Memory B cell (primary cell): ENCODE measurements at places on chromosomes 1 and 21.

DNA sequence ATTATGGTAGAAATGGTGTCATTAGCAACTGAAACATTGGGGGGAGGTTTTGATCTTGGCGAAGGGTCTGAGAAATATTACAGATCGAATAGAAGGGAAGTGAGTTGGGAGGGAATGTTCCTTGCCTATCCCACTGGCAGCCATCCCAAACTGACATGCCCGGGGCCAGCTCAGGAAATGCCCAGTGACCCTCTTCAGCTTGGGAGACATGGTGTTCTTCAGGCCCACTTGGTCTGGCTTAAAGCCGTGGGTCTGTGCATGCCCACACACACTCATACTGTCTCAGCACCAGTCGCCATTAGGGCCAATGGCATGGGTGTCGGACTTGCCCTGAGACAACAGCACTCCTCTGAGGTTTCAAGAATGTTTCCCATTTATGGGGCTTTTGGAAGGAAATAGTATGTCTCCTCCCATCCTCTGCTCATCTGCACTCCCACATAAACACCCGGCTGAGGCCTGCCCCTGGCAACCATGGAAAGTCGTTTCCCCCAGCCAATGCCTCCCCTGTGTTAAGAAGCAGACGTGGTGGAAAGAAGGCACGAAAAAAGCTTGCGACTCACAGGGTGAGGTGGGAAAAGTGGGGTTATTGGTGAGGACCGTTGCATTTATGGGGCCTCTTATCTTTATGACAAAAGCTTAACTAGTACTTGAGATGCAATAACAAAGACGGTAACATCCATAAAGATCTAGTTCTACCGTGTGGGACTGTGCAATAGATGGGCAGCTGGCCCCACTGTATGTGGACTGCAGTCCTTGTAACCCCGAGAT is 2.0 kb downstream of the RNF186 start:
- no peak for DNase-seq

- DNase-seq: no peak
Measured at GRCh38 chr21:32748529-32748928, 20.7 kb upstream of the SYNJ1 start.

- DNase-seq: no peak
Measured at GRCh38 chr1:65146908-65147423, 1.0 kb upstream of the AK4 start.

DNA sequence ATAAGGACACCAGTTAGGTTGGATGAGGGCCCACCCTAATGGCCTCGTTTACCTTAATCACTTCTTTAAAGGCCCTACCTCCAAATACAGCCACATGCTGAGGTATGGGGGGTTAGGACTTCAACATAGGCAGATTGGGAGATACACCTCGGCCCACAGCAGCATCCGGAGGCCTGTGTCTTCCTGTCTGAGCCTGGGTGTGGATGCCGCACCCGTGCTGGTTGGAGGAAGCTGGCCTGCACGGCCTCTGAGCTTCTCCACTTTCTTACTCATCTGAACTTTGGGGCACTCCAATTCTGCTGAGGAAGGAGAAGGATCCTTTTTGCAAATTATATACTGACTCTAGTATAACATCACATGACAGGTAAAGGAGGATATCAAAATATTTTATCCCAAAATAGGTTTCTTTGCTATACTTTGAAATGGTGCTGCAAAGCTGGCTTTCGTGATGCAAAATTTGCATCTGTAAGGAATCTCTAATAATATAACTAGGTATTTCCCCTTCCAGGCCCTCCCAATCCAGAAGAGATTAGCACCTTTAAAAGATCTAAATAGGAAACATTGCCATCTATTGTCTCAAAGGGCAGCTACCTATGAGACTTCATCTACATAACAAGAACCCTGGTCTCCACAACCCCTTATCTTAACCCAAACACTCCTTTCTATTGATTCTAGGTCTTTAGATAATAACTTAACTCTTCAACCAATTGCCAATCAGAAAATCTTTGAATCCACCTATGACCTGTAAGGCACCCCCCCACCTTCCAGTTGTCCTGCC is 247.6 kb downstream of the KCNJ6 start:
- DNase-seq: no peak

DNA sequence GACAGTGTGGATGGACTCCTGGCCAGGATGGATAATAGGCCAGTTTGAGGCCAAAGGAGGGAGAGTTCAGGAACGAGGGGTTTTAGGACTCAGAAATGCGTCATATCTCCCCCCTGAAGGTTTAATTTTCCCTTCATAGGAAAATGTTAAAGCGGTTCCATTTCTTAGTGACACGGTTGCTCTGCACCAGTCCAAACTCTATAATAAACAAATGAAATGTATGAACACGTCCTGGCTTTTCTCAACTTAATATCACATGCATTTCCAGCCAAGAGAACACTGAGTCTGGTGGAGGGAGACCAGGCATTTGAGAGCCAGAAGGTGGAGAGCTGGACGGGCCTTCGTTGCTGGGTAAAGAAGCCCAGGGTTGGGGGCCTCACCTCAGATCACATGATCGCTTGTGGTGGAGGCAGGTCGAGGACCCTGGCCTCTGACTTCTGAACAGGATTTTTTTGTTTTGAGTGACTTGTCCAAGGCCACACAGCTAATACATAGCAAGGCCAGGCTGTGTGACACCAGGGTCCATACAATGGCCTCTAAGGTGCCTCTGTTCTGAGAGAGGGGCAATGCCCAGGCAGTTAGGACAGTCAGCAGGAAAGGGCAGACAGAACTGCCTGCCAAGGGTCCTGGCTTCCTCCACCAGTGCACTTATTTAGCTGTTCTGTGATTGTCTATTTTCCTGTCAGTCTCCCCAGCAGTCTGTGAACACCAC is 11.4 kb downstream of the SLC1A7 start:
- DNase-seq: no peak

DNA sequence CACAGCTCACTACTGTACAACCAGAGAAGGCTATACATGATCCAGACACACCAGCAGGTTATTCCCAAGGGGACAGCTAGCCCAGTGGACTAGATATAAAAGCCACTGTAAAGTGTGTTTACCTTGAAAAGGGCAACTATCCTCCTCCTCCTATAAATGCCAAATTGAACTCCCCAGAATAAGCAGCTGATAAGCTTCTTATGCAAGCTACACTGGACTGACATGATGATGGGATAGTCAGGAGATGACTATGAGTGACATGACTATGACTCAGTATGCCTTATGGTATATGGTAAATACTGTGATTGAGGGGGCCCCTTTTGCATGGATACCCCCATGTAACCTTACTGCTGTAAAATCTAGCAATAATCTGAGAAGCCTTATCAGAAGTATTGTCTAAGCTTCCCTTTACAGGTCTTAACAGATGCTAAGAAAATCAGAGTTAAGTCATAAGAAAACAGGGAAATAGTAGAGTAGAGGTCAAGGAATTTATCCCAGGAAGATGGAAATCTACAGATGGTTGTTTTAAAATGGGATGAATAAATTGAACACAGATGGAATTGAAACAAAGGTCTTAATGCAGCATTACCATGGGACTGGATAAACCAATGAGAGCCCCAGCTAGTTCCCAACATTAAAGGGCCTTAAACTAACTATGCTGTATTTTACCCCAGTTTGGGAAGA is 55.8 kb downstream of the TRIM33 start:
- no peak for DNase-seq

DNA sequence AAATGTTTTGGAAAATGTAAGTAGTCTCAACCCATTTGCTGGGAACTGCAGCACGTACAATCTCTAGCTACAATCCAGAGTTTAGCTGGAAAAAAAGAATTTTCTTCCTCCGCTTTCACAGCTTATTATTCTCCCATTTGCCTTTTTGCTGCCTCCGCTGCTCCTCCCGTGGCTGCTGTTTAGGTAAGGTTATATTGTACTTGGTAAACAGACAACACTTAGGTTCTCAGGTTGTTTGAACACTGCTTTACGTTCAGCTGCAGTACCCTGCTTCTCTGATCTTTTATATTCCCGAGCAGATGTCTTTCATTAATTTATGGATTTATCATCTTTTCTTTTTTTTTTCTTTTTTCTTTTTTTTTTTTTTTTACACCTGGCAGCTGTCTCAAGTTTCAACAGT is 14.3 kb downstream of the PROX1 start:
- DNase-seq: no peak

DNA sequence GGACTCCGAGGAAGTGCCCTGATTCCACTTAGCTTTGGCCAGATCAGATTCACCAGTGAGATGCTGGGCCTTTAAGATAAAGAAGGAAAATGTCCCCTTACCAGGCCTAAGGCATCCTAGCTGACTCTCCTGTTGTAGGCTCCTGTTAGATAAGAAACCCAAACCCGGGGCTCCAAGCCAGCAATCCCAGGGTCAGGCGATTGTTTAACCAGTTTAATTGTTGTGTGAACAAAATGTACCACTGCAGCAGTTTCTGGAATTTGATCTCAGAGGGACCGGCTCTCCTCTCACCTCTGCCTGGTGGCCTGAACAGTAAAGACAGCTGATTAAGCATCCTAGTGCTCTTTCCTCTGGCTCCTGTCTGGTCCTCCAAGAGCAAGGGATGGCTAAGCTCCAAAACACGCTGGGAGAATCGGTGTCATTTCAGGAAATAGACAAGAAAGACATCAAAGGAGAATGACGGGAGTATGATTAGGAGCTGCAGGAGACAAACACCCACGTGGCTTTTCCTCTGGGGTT is 9.3 kb upstream of the KLHDC8A start:
- DNase-seq: no peak

DNA sequence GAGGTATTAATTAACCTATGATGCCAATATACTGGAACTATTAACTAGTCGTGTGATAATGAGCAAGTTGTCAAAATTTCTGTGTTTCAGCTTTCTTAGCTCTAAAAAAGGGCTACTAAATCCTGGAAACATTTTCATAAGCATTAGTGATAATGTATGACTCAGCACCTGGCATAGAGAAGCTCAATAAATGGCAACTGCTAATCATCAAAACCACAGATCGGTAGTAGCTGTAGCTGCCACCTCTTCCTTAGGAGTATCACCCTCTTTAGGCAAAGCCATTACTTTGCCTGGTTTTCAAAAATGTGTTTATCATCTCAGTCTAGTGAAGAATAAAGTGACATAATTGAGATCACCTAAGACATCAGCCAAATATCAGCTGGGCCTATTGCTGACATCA is 75.5 kb downstream of the TPR start:
- no peak for DNase-seq

- no peak for DNase-seq
Measured at GRCh38 chr1:196970182-196970581, 7.2 kb upstream of the CFHR5 start.

DNA sequence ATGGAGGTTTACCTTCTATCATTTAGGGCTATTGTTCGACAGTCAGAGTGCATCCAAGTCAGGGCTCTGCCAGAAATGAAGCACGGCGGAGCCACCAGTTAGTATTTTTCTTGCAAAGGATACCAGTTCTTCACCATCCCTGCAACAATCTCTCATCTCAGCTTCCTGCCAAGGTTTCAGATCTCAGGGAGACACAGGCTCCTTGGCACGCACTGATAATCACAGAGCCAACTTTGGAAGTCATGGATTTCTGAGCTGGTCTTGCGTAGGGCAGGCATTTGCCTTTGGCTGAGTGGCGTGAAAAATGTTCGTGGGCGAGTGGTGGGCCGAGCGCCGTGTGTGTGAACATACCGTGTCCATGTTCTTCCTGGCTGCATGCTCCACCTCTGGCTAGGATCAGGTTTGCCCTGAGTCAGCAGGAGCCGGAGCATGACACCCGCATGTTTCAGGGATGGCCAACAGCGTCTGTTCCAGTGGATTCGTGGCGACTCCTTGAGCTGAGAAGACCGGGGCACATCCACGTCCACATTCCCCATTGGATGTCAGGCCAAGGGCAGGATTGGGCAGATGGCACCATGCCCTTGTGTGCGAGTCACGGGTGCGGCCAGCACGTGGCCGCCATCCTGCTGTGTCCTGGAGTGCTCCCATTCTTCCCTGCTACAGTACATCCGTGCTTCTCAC is 118.5 kb upstream of the C1orf174 start:
- DNase-seq: peak; percentile 7

GRCh38 chr21:42974832-42975820 is 764 bp downstream of the PKNOX1 start:
- peak; percentile 26 for DNase-seq

GRCh38 chr1:234694661-234695060 is 84.7 kb upstream of the IRF2BP2 start:
- DNase-seq: no peak

GRCh38 chr1:210081494-210081893 is 143.5 kb downstream of the SYT14 start:
- DNase-seq: no peak

DNA sequence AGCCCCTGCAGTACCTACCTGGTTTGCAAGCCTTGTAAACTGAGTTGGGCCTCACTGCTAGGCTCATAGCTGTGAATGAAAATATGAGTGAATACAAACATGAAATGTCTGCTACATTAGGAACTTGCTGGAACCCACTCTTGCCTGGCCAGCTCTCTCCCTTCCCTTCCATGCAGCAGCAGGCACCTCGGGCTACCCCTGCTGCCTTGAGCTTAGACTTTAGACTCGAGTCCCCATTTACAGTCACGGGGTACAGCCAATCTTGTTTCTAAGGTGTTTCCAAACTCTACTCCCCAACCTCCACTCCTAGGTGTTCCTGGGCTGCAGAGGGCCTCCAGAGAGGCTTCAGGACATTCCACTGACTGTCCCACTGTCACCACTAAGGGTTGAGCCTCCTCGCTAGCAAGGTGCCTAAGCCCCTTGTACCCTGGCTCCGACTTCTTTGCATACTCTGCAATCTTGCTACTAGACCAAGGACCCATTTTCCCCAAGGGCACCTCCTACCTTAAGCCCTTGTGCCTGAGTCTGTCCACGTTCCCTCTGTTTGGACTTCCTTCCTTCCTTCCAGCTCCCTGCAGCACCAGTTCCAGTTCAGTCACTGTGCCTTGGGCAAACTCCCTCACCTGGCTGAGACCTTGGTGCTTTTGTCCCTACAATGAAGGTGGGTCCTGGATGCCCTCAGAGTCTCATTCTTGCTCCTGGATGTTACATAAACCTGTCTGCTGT is 36.9 kb downstream of the CDK18 start:
- no peak for DNase-seq

GRCh38 chr1:119225831-119226230 is 85.4 kb upstream of the WARS2 start:
- DNase-seq: no peak

DNA sequence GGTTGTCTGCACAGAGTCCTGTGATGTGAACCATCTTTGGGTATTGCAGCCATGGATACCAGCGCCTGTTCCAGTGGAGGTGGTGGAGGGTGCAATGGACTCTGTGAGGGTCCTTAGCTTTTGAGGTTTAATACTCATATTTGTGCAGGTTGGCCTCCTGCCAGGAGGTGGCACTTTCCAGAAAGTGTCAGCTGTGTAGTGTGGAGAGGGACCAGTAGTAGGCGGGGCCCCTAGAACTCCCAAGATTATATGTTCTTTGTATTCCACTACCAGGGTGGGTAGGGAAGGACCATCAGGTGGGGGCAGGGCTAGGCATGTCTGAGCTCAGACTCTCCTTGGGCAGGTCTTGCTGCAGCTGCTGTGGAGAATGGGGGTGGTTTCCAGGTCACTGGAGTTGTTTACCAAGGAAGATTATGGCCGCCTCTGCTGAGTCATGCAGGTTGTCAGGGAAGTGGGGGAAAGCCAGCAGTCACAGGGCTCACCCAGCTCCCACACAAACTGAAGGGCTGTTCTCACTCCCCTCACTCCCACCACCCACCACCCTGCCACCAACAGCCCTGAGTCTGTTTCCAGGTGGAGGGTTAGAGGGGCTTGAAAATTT is 31.2 kb upstream of the ZNF678 start:
- DNase-seq: no peak
